ENCODE measurements at places on chromosomes 6 and 20.

DNA sequence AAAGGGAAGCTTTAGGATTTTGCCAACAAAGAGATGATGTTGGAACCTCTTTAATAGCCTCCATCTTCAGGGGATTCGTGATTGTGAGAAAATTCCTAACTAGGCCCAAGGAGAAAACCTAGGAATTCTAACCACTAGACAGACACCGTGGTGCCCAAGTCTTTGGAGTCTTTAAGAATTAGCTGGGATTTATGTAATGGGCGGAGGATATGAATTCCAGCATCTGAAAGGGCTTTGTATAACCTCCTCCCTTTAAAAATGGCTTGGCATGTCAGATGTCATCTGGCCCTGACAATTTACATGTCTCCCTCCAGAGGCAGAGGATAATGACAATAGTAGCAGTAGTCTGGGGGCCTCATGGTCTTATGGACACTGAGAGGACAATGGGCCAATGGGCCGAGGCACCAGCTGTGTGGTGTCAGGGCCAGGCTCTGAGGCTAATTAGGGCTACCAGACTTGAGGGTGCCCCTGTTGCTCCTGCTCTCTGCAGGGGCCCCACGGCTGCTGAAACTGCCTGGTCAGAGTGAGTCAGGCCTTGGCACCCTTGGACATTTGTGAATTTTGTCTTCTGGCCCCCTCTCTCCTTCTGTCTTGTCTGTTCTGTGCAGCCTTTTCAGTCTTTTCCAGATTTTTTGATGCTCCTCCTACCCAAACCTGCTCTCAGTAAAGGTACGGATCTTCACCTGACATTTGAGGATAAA lies 113.9 kb downstream of the EDN1 start:
- H3K36me3 ChIP-seq, result no peaks in the 10 kb centered on the region
- DNase-seq, result no peak
- H3K27ac ChIP-seq, result no peak overlapping the region
- H3K4me3 ChIP-seq, result no peak overlapping the region
- no peaks in the 10 kb centered on the region for H3K4me1 ChIP-seq
- no peaks in the 10 kb centered on the region for H3K27me3 ChIP-seq

GRCh38 chr6:11979866-11980265 lies 32.2 kb upstream of the HIVEP1 start:
- DNase-seq, result no peak
- H3K4me3 ChIP-seq, result no peak overlapping the region
- H3K27me3 ChIP-seq, result no peaks in the 10 kb centered on the region
- no peaks in the 10 kb centered on the region for H3K36me3 ChIP-seq
- peaks cover 4% of the 10 kb centered on the region for H3K4me1 ChIP-seq

DNA sequence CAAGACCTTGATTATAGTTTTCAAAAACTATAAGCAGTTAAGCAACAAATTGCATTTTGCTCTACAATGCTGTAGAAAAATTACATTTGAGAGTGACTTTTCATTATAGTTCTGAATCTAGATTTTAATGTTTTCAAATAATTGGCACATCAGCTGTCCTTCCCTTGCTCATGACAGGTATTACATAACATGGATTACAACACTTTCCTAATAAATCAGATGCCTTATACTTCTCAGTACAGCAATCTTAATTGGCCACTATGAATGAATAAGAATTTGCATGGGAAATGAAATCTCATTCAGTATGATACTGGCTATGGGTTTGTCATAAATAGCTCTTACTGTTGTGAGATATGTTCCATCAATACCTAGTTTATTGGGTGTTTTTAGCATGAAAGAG lies 29.9 kb downstream of the HSF2 start:
- H3K27ac ChIP-seq, result no peak overlapping the region
- H3K4me1 ChIP-seq, result no peaks in the 10 kb centered on the region
- H3K27me3 ChIP-seq, result no peaks in the 10 kb centered on the region
- H3K36me3 ChIP-seq, result peaks cover 26% of the 10 kb centered on the region

DNA sequence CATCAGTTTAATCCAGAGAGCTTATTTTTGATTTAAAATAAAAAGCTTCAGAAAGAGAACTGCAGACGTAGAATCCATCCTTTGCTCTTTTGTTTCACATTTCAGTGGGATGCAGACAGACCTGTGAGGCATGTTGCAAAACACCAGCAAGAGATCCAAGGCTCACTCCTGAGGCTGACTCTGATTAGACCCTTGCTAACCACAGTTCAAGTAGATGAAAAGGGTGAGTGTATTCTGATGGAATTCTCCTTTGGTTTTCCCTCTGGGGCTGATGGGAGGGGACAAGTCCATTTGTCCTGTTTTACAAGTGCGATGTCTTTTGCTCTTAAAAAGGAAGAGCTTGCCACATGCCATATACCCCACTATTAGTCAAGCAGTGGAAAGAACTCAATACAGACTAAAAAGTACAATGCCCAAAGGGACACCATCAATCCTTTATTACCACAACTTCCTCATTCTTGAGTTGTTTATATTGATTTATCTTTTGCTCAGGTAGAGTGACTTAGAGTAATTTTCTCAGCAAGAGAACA lies 772.7 kb downstream of the MAFB start:
- no peak overlapping the region for H3K4me3 ChIP-seq
- H3K4me1 ChIP-seq, result no peaks in the 10 kb centered on the region
- H3K27ac ChIP-seq, result no peak overlapping the region
- H3K36me3 ChIP-seq, result no peaks in the 10 kb centered on the region
- DNase-seq, result no peak

DNA sequence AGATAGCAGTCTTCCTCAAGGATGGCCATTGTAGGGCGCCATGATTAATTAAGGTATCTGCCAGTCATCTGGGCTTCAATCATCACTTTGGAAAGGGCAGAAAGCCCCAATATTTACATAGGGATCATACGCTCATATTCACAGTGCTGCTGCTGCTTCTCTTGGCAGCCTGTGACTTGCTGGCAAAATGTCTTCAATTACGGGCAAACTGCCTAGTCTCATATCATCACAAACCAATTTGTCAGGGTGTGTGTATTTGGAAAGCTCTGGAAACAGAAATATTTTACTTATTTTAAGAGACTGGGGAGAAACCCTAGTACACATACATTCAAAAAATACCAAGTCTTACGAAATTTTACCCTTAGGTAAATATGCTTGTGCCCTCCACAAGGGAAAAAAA lies 77.6 kb downstream of the SAMD5 start:
- H3K27me3 ChIP-seq, result no peaks in the 10 kb centered on the region
- H3K4me3 ChIP-seq, result no peak overlapping the region
- H3K27ac ChIP-seq, result no peak overlapping the region
- DNase-seq, result peak; percentile 13

DNA sequence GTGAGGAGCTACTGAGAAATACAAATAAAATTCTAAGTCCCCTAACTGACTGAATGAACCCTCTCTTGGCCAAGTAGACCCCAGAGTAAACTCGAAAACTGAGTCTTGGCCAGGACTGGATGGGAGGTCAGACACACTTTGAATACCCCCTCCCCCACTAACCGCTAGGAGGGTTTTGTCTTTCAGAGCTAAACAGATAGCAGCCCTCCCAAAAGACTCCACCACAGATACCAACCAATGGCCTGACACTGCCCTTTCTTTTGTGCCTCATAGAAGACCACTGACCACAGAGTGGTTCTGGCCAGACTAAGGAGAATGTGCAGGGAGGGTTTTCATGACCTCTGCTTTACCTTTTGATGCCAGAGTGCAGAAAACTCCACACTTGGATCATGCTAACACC lies 42.1 kb downstream of the SPACA1 start:
- H3K27me3 ChIP-seq, result no peaks in the 10 kb centered on the region
- no peaks in the 10 kb centered on the region for H3K36me3 ChIP-seq
- no peak overlapping the region for H3K27ac ChIP-seq
- H3K4me1 ChIP-seq, result no peaks in the 10 kb centered on the region
- no peak overlapping the region for H3K4me3 ChIP-seq

- no peak for DNase-seq
- no peaks in the 10 kb centered on the region for H3K27me3 ChIP-seq
- H3K36me3 ChIP-seq, result no peaks in the 10 kb centered on the region
- no peaks in the 10 kb centered on the region for H3K4me1 ChIP-seq
- no peak overlapping the region for H3K4me3 ChIP-seq
- H3K27ac ChIP-seq, result no peak overlapping the region
Measured at GRCh38 chr6:38482466-38482865, 157.3 kb downstream of the BTBD9 start.

DNA sequence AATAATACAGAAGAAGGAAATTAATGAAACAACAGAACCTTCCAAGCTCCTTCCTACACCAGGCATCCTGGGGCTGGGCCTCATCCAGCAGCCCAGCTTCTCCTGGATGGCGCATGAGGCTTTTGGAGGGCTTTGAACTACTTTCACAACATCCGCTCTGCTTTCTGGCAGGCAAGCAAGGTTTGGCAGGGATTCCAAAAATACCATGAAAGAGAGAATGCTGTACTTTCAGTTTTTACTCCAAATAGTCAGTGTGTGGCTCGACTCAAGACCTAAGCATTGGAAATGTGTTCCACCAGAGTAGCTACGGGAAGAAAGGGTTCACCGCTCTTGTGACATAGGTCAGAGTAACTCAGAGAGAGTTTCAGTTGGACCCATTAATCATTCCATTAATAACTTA lies 125.4 kb downstream of the OPRM1 start:
- no peaks in the 10 kb centered on the region for H3K4me1 ChIP-seq
- H3K27me3 ChIP-seq, result no peaks in the 10 kb centered on the region
- no peaks in the 10 kb centered on the region for H3K36me3 ChIP-seq
- peak overlapping the region; percentile 28 for H3K27ac ChIP-seq
- no peak overlapping the region for H3K4me3 ChIP-seq

DNA sequence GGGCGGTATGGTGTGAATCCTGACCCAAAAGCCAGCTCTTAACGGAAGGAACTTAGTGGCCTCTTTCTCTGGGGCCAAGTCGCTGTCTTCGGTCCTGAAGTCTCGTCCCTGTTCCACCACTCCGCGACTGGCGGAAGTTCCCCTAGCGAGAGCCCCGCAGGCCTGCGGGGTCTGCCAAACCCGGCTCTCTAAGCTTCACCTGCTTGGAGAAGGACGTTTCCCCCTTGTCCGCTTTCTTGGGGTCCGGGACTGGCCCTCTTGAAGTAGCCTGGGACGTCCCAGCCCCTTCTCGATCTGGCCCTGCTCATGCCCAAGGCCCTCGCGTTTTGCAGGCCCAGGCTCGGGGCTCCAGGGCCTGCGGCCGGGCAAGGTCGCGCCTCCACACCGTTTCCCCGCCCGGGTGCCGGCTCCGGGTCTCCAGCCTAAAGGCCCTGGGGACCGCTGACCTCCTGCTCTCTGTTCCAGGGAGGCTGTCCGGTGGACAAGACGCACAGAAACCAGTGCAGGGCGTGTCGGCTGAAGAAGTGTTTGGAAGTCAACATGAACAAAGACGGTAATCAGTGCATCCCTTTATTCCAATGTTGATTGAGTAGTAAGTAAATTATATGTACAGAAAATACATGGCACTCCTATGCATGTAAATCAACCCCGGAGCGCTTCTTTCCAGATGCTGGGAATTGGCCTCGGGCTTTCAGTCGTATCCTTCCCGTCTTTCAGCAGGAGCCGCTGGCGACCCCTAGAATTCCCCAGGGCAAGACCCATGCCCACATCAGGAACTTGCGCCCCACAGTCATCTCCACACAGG lies 8.8 kb downstream of the NR2E1 start:
- H3K4me3 ChIP-seq, result no peak overlapping the region
- peaks cover 100% of the 10 kb centered on the region for H3K27me3 ChIP-seq
- H3K4me1 ChIP-seq, result peaks cover 22% of the 10 kb centered on the region
- H3K27ac ChIP-seq, result no peak overlapping the region

DNA sequence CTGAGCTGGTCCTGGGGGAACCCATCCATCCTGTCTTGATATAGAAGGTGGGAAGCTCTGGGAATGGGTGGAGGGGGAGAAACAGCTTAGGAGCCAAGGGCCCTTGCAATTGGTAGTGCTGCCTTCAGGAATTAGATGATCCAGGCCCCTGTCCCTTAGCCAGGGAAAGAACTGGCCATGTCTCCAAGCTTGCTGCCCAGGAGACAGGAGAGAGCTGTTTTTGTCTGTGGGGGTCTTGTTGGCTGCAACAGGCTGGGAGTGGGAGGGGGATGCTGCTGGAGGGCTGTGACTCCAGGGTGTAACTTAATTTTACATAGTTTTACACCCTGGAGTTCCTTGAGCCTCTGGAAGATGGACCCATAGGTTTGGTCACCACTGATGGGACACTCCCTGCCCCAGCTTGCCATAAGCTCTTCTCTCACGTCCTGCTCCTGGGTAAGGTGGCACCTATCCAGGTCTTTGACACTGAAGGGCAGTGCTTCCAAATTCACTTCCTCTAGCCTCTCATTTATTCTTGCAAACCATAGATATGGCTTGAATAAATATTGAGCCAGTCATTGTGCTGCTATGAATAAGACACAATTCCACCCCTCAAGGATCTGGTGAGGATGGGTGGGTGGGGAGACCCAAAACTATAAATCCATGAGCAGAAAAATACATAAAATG lies 16.8 kb downstream of the VEGFA start:
- peaks cover 22% of the 10 kb centered on the region for H3K36me3 ChIP-seq
- no peaks in the 10 kb centered on the region for H3K27me3 ChIP-seq
- H3K27ac ChIP-seq, result no peak overlapping the region
- no peak overlapping the region for H3K4me3 ChIP-seq

DNA sequence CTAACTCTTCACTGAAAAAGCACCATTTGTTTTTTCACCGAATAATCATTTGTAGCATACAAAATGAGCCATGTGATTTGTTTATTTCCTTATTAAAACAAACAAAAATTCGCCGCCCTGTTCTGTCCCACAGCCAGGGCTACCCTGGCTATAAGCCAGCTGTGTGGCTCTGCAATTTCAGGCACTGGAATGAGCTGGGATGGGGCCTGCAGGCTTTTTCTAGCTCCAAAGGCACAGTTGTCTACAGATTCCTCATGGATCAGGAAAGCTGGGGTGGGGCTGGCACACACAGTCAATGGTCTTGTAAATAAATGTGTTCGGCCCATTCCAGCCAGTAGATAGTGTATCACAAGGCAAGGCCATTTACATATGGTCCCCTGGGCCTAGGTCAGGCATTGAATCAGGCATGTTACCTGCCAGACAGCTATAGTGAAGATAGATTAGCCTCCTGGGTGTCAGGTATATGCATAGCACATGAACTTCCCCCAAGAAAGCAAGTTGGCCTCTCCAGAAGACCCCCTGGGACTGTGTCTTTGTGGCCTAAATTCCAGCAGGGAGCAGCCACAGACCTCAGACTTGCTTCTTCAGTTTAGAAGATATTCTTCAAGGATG lies 608.9 kb downstream of the MAFB start:
- DNase-seq, result no peak
- no peak overlapping the region for H3K4me3 ChIP-seq
- H3K4me1 ChIP-seq, result no peaks in the 10 kb centered on the region
- H3K27me3 ChIP-seq, result no peaks in the 10 kb centered on the region
- H3K27ac ChIP-seq, result no peak overlapping the region

- no peaks in the 10 kb centered on the region for H3K4me1 ChIP-seq
- DNase-seq, result no peak
- no peak overlapping the region for H3K27ac ChIP-seq
Measured at GRCh38 chr6:72748759-72749158, 126.9 kb downstream of the KCNQ5 start.

- no peak overlapping the region for H3K27ac ChIP-seq
- H3K4me1 ChIP-seq, result no peaks in the 10 kb centered on the region
- H3K4me3 ChIP-seq, result no peak overlapping the region
Measured at GRCh38 chr20:31923388-31924331, 28.2 kb downstream of the PDRG1 start.

- no peak overlapping the region for H3K27ac ChIP-seq
- no peaks in the 10 kb centered on the region for H3K36me3 ChIP-seq
- H3K4me1 ChIP-seq, result no peaks in the 10 kb centered on the region
- no peak for DNase-seq
Measured at GRCh38 chr6:132188556-132189264, 212.6 kb downstream of the MOXD1 start.

Data from transverse colon (tissue), 4 donors.